Activated CD4-positive, alpha-beta T cell treated with anti-CD3 and anti-CD28 coated beads, Interleukin-2, amount 10 ng/mL, durations not matched to agents 7 days and 5 days (primary cell): ENCODE measurements at places on chromosomes 5 and 9. TPM values are rescaled to one million over a fixed set of nuclear protein-coding genes. Genes with fewer than 3 reads are reported as not detected.

IDNK gene
- 7.8 TPM for total RNA-seq

DNA sequence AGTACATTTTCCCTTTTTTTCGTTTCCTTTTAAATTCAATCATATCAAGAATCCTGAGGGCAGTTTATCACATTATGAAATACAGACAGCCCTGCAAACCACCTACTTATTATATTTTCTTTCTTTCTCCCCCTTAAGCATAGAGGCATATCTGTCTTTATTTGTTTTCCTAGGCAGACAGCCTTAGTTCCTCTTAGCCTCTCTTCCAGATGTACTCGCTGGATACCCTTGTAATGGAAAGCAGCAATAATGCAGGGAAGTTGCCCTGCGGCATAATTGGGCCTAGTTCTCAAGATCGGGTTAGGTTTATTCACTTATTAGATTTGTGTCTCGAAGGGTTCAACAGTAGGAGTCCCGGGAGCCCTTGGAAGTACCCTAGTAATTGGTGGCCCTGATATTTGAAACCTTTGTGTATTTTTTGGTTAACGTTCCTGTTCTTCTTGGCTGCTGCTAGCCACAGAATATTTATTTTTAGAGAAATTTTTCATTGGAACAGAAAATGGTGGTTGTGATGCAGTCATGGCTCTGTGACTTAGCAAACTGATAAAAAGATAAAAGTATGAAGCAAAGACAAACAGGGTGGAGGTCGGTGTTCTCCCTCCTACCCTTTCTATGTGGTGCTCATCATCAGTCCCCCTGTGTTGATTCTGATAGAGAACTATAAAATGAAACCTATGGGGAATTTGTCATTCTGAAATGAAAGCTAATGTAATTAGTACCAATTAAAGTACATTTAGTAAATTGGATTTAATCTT is 6.4 kb downstream of the TLE4 start:
- H3K36me3 ChIP-seq = peaks cover 61% of the 10 kb centered on the region
- no peaks in the 10 kb centered on the region for H3K27me3 ChIP-seq
- peaks cover 77% of the 10 kb centered on the region for H3K4me1 ChIP-seq
- no peak for DNase-seq

- H3K4me3 ChIP-seq = no peak overlapping the region
- H3K27ac ChIP-seq = peak overlapping the region; percentile 12
- DNase-seq = no peak
- peaks cover 40% of the 10 kb centered on the region for H3K27me3 ChIP-seq
These were observed 18.2 kb downstream of the NR2F1 start for GRCh38 chr5:93601071-93601801.

- peak; percentile 54 for DNase-seq
- peak overlapping the region; percentile 98 for H3K27ac ChIP-seq
- no peaks in the 10 kb centered on the region for H3K27me3 ChIP-seq
- H3K4me1 ChIP-seq = peaks cover 43% of the 10 kb centered on the region
- H3K36me3 ChIP-seq = peaks cover 41% of the 10 kb centered on the region
- peak overlapping the region; percentile 86 for H3K4me3 ChIP-seq
These were observed 747 bp downstream of the LRSAM1 start for GRCh38 chr9:127451858-127452656.

DNA sequence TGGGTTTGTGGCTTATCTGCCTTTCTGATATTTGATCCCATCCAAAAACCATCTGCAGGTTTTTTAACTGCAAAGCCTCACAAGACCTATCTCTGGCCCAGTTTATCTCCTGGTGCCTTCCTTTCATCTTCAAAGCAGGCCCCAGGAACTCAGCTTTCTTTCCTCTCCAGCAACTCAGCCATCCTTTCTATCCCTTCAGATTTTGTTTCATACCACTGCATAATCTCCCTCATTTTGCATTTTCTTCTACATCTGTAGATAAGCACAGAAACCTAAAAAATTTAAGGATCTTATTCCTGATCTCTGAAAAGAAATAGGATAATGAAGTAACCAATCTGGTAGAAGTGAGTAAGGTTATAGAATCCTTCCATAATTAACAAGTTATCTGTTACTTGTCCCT is 19.5 kb upstream of the ERCC6L2 start:
- H3K27ac ChIP-seq = no peak overlapping the region
- peaks cover 14% of the 10 kb centered on the region for H3K4me1 ChIP-seq
- no peaks in the 10 kb centered on the region for H3K27me3 ChIP-seq
- no peak overlapping the region for H3K4me3 ChIP-seq

DNA sequence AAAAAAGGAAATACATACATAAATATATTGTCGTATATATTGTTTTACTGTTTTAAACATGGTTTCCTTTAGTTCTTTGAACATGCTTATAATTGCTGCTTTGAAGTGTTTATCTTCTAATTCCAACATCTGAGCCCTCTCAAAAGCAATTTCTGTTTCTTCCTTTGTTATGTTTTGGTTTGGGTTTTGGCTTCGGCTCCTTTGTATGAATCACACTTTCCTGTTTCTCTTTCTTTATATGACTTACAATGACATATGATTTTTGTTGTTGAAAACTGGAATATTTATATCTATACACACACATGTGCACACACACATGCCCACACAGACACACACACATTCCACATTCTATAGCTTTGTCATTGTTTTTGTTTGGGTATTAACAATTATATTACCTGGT is 1206.7 kb downstream of the CDH12 start:
- no peak for DNase-seq
- H3K4me3 ChIP-seq = no peak overlapping the region
- H3K27me3 ChIP-seq = no peaks in the 10 kb centered on the region
- H3K27ac ChIP-seq = no peak overlapping the region
- no peaks in the 10 kb centered on the region for H3K4me1 ChIP-seq

- no peaks in the 10 kb centered on the region for H3K4me1 ChIP-seq
- no peak for DNase-seq
- H3K27me3 ChIP-seq = no peaks in the 10 kb centered on the region
These were observed 72.2 kb downstream of the SNX18 start for GRCh38 chr5:54589786-54590185.

PCDHGB1 gene
- not detected for total RNA-seq

DNA sequence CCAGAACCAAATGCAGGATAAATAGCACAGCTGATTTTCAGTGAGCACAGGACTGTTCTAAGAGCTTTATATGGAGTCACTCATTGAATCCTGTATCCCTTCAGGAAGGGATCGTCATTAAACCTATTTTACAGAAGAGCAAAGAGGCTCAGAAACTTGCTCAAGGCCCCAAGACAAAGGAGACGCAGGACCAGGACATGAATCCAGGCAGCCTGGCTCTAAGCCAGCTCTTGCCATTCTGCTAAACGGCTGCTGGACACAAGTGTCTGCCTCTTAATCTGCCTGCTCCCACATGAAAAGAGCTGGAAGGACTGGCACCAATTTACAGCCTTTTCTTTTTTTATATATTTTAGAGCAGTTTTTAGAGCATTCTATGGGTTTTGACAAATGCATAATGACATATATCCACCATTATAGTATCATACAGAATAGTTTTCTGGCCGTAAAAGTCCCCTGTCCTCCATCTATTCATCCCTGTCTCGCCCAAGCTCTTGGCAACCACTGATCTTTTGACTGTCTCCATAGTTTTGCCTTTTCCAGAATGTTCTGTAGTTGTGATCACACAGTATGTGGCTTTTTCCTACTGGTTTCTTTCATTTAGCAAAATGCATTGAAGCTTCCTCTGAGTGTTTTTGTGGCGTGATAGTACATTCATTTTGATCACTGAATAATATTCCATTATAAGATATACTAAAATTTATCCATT is 37.5 kb downstream of the RETREG1 start:
- H3K4me3 ChIP-seq = no peak overlapping the region
- H3K4me1 ChIP-seq = peaks cover 12% of the 10 kb centered on the region
- H3K27ac ChIP-seq = no peak overlapping the region
- no peak for DNase-seq
- H3K27me3 ChIP-seq = no peaks in the 10 kb centered on the region

PKD2L2 gene
- not detected for total RNA-seq

- H3K4me3 ChIP-seq = no peak overlapping the region
- no peaks in the 10 kb centered on the region for H3K36me3 ChIP-seq
- no peak overlapping the region for H3K27ac ChIP-seq
- H3K4me1 ChIP-seq = no peaks in the 10 kb centered on the region
These were observed 118.1 kb downstream of the TRPM3 start for GRCh38 chr9:71003346-71003745.
